Renal cortex interstitium (tissue), 15 donors: ENCODE measurements at places on chromosomes 5 and 9. TPM values are rescaled to one million over a fixed set of nuclear protein-coding genes. Genes with fewer than 3 reads are reported as not detected.
A peak's percentile ranks its signal among the peaks of the same experiment; 100 is the strongest.

DNA sequence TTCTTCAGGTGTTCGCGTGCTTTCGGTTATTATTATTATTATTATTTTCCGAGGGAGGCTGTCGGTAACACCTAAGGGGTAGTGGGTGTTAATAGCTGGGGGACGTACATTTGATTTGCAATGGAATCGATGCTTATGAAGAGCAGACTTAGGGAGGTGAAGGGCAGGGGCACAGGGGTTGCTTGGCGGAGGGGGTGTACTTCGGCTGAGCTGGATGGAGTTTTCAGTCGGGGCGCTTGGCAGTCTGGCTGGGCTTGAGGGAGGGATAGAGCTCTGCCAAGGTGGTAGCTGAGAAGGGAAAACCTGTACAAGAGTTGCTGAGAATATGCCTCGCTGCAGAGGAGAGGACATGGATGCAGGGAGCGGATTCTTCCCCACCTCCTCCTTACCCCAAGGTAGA is 617 bp upstream of the PTPRD start:
- no peak for DNase-seq

CCL19 gene
- not detected for polyA plus RNA-seq

GRCh38 chr5:11504886-11505193 is 399.4 kb downstream of the CTNND2 start:
- no peak for DNase-seq

- no peak for DNase-seq
Observed at GRCh38 chr5:143886651-143887638, 75.0 kb downstream of the HMHB1 start.

- DNase-seq, result no peak
Observed at GRCh38 chr5:79202076-79202475, 33.9 kb upstream of the JMY start.

DNA sequence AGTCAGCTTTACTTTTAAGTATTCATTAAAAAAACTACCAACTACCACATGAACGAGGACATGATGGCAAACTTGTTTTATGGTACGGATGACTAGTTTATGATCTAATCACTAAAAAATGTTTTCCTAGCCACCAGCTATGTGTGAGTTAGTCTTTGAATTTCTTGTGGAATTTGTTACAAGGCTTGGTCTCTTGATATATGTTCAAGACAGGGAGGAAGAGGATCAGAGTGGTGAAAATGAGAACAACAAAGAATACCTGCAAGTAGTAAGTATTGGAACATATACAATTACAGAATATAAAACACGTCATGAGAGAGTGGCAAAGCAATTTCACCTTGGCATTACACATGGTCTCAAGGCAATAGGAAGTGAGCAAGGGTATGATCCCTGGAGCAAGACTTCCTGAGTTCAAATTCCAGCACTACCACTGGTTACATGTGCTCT is 548.6 kb upstream of the TLE4 start:
- no peak for DNase-seq

GRCh38 chr5:136051486-136052220 is 22.9 kb downstream of the TGFBI start:
- no peak for DNase-seq

DNA sequence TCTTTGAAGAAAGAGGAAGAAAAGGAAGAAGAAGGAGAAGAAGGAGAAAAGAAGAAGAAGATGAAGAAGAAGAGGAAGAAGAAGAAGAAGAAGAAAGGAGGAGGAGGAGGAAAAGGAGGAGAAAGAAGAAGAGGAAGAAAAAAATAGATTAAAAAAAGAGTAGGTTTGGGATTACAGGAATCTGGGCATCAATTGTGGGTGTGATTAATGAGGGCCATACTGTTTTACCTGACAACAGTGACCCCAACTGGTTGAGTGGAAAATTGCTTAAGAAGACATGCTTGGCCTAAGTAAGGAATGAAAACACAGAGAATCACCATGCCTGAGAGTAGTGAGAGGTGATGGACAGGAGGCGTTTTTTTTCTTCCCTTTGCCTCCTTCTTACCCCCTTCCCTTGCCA is 114.6 kb downstream of the FAM170A start:
- DNase-seq, result peak; percentile 9

CTSV gene
- polyA plus RNA-seq, result 29.8 TPM

GRCh38 chr9:86303316-86303975 is 21.1 kb upstream of the ISCA1 start:
- DNase-seq, result no peak

SPINK6 gene
- not detected for polyA plus RNA-seq

SOWAHA gene
- polyA plus RNA-seq, result 4.4 TPM

- no peak for DNase-seq
Observed at GRCh38 chr5:122332599-122333555, 20.8 kb downstream of the SNCAIP start.

- no peak for DNase-seq
Observed at GRCh38 chr5:157965040-157965678, 106.2 kb upstream of the CLINT1 start.

PCDHGB6 gene
- polyA plus RNA-seq, result 7.6 TPM

HMGXB3 gene
- polyA plus RNA-seq, result 40.2 TPM

- no peak for DNase-seq
Observed at GRCh38 chr5:57468481-57469163, 14.0 kb downstream of the ACTBL2 start.

- no peak for DNase-seq
Observed at GRCh38 chr5:50822761-50823160, 156.3 kb downstream of the PARP8 start.

DNA sequence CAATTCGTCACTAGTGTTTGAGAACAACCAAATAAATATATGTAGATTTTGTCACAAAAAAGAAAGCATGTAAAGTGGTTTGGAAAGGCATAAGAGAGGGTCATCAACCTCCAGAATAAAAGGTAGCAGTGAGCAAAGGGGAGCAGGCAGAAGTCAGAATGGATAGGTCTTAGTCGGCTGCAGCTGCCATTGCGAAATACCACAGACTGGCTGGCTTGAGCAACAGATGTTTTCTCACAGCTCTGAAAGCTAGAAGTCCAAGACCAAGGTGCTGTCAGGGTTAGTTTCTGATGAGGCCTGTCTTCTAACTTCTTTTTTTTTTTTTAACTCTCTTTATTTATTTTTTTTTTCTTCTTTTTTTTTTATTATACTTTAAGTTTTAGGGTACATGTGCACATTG is 208.1 kb upstream of the PIK3R1 start:
- no peak for DNase-seq

- DNase-seq, result no peak
Observed at GRCh38 chr5:82777106-82777505, 300.1 kb downstream of the TMEM167A start.

- DNase-seq, result no peak
Observed at GRCh38 chr9:88488166-88488565, 46.8 kb upstream of the NXNL2 start.
